NCI-H2029 (cell line): ENCODE measurements at places on chromosomes 6 and 20.

DNA sequence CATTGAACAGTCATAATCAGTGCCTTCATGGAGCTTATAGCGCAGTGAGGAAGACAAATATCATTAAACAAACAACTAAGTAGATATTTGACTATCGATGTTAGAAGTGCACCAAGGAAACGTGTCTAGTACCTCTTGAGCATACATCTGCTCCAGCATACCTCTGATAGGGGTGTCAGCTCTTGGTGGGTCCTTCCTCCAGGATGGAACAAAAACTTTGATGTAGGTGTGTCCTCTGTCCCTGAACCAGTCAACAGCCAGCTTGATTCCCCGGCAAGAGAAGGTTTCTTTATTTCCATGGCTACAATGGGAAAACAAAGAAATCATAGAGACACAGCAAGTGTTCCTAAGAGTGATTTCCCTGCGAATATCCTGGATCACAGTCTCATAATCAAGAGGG is 23.1 kb downstream of the ZC3H12D start:
- DNase-seq, result peak; percentile 9

DNA sequence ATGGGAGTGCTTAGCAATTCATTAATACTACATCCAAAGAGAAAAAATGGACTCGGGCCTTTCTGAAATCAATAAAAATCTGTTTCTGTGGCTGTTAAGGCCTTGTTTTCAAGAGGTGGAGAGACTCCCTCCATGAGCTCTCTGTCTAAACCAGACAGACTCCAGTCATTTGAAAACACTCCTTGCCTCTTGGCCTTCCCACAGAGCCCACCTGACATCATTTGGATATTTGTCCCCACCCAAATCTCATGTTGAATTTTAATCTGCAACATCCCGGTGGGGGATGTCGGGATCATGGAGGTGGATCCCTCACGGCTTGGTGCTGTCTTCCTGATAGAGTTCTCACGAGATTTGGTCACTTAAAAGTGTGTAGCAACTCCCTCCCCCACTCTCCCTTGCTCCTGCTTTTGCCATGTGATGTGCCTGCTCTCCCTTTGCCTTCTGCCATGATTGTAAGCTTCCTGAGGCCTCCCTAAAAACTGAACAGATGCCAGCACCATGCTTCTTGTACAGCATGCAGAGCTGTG is 226.3 kb downstream of the TBXT start:
- no peak for DNase-seq

- no peak for DNase-seq
Measured at GRCh38 chr6:8277769-8278168, 157.6 kb downstream of the SLC35B3 start.

DNA sequence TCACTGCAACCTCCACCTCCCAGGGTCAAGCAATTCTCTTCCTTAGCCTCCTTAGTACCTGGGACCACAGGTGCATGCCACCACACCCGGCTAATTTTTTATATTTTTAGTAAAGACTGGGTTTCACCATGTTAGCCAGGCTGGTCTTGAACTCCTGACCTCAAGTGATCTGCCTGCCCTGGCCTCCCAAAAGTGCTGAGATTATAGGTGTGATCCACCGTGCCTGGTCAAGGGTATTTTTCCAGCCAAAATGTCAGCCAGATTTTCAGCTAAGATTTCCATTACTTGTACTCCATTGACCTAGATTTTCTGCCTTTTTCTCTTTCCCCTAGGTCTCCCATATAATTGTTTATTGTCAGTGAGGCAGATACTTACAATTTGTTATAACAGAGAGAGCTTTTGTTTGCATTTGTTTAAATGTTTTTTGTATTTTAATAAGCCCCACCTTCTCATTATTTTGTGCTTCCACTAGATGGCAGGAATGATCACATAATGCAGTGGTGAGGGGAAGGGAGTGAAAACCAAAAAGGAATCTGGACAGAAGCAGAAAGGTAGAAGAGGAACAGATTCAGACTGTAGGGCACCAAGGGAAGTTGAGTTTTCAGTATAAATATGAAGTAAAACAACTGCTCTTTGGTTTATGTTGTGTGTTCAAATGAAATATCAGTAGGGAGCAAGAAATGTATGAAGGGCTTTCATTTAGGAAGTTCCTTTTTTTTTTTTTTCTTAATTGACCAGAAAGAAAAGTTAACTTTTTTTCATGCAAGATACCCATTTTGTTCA is 29.7 kb downstream of the RPF2 start:
- DNase-seq, result peak; percentile 20

DNA sequence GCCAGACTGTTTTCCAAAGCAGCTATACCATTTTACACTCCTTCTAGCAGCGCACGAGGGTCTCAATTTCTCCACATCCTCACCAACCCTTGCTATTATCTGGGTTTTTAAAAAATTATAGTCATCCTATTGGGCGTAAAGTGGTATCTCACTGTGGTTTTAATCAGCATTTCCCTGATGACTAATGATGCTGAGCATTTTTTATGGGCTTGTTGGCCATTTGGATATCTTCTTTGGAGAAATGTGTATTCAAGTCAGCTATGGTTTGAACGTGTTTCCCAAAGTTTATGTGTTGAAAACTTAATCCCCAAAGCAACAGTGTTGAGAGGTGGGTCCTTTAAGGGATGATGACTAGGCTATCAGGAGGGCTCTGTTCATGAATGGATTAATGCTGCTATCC is 6.7 kb downstream of the MCUR1 start:
- DNase-seq, result no peak

DNA sequence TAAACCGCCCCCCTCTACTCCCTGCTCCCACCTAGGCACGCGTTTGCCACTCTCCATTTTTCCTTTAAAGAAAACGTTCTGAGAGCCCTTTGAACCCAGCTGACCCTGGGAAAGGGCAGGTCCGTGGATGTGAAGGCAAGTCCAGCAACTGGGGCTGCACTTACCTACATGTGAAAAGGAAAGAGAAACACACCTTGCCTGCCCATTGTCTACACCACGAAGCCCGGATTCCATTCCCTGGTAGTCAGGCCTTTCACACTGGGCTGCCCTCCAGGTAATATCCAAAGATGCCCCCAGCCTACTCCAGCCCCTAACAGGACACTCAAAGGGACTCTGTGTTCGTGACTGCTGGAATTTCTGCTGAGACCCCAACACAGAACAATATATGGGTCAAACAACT is 94.4 kb downstream of the CD83 start:
- DNase-seq, result no peak
